Right ventricle myocardium superior (tissue), 1 donor: ENCODE measurements at places on chromosomes 3 and 15. TPM values are rescaled to one million over a fixed set of nuclear protein-coding genes. Genes with fewer than 3 reads are reported as not detected.
A peak's percentile ranks its signal among the peaks of the same experiment; 100 is the strongest.

The DAG1 gene
- 122 TPM for total RNA-seq

The PEX5L gene
- 0.24 TPM for total RNA-seq

The ASB14 gene
- total RNA-seq = 13.4 TPM

The UBP1 gene
- total RNA-seq = 36.6 TPM

The MAP6D1 gene
- total RNA-seq = 3.0 TPM

GRCh38 chr15:60373327-60373726 is 24.5 kb downstream of the ANXA2 start:
- no peak for DNase-seq

GRCh38 chr3:3799173-3800079 is at the start of gene LRRN1:
Gene LRRN1 (plus strand): TSS chr3:3799431. CDS start chr3:3844642, 45,211 bp downstream.
- peak; percentile 63 for DNase-seq

DNA sequence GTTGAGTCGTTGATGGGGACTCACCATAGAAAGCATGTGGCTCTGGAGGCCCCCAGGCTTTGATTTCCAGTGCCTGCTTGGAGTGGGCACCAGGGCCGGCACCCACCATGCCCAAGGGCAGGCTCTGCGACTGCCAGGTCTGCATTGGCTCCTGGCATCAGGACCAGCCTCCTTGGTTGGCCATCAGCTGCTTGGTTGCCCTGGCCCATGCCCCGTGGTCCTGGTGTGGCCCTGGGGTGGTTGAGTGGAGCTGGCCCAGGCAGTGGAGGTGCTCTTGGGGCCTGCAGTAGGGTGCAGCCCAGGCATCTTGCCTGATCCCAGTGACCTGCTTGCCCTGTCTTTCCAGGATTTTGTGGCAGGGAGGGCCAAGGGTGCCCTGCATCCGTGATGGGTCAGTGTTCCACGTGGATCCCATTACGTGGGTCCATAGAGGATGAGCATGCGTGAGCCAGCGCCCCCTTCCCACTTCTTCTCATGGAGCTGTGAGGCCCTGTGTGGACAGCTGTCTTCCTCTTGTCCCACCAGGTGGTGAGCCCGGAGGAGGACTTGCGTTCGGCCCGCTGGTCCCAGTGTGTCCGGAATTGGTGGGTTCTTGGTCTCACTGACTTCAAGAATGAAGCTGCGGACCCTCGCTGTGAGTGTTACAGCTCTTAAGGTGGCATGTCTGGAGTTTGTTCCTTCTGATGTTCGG is 187.0 kb downstream of the UBE3A start:
- DNase-seq = peak; percentile 37

DNA sequence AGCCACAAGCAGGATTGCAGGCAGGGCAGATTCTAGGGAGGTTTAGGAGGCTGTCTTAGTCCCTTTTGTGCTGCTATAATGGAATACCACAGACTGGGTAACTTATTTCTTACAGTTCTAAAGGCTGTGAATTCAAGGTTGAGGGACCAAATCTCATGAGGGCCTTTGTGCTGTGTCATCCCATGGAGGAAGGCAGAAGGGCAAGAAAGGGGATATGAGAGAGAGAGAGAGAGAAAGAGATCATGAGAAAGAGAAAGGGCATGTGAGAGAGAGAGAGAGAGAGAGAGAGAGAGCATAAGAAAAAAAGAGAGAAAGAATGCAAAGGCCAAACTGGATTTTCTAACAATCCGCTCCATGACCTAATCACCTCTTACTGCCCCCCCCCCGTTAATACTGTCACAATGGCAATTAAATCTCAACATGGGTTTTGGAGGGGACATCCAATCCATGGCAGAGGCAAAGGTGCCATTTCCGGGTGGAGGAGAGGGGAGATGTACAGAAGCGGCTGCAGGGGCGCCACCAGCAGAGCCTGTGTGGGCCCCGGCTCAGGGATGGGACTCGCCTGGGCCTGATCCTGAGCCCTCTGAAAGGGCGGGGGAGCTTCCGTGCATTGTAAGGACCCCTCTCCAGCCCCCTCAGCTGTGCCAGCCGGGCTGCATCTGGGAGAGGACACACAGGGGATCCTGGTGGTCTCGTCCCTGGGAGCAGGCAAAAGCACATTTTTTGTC is 20.5 kb downstream of the MRPS11 start:
- no peak for DNase-seq
